Adrenal gland (tissue), 19 donors: ENCODE measurements at places on chromosomes 5 and 9. TPM values are rescaled to one million over a fixed set of nuclear protein-coding genes. Genes with fewer than 3 reads are reported as not detected.

Gene ADGRV1
- 1,176 TPM for total RNA-seq

Gene FOXD4
- not detected for total RNA-seq

Gene PRELID2
- total RNA-seq: 5.1 TPM

Gene KCNIP1
- 1.0 TPM for total RNA-seq

Gene CSF1R
- 96.3 TPM for total RNA-seq

Gene ZNF608
- 41.0 TPM for total RNA-seq
